ENCODE measurements at places on chromosomes 12 and 14.

- no peak for DNase-seq
Observed at GRCh38 chr12:121000530-121000929, 15.8 kb downstream of the C12orf43 start.

- no peak for DNase-seq
Observed at GRCh38 chr14:104520620-104521410, 58.7 kb upstream of the C14orf180 start.

DNA sequence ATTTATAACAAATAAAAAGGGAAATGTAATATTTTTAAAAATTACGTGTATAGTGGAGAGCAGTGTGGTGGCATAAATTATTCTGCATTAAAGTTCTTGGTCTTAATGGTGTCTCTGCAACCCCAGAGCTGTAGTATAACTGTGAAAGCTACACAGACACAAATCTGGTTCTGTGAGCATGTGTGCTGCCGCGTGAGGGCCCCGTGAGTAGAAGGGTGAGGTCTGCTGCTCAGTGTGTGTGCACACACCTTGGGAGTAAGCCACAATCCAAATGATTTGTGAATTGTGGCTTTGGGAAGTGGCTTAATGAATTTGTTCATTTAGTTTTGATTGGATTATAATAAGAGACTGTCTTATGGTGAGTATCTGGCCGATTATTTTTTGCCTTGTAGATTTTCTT is 16.8 kb downstream of the PELI2 start:
- DNase-seq, result no peak

DNA sequence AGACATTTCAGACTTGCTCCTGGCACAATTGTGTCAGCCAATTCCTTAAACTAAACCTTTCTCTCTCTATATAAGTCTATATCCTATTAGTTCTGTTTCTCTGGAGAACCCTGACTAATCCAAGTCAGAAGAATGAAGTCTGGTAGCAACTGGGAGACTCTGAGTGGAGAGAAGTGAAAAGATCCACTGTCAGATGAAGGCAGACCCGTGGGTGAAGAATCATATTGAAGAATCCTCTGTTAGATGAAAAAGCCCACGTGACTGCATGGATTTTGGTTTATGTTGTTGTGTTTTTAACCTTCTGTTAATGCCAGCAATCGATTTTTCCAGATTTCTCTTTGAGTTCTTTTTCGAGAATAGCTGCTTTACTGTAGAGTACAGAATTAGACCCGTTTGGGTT is 29.5 kb upstream of the APOLD1 start:
- no peak for DNase-seq

- no peak for DNase-seq
Observed at GRCh38 chr14:72275242-72275641, 343.0 kb downstream of the RGS6 start.

DNA sequence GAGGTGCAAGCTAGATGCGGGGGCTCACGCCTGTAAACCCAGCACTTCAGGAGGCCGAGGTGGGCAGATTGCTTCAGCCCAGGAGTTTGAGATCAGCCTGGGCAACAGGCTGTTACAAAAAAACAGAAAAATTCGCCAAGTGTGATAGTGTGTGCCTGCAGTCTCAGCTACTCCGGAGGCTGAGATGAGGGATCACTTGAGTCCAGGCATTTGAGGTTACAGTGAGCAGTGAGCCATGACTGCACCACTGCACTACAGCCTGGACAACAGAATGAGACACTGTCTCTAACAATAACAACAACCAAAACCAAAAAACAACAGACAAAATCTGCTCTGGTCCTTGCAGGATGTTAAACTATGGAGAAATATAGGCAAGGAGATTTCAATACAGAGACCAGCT is 13.9 kb downstream of the BTBD7 start:
- DNase-seq, result no peak

- peak; percentile 80 for DNase-seq
Observed at GRCh38 chr12:50166799-50167048, 445 bp downstream of the CERS5 start.

DNA sequence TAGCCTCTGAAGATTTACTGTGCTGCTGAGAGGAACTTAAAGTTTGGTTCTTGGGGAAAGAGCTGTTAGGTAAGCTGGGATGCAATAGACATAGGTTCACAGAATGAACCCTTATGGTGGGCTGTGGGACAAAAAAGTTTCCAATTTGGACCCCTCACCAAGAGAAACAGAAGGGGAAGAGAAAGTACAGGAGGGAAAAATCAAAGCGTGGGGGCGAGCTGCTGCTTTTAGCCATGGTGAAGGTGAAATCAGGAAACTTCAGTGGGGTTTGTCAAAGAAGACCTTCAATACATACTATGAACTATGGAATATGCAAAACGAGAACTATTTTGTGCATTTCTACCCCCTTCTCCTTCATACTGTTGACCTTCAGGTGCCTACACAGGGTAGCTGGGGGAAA is 10.6 kb upstream of the NINJ2 start:
- no peak for DNase-seq

- DNase-seq, result no peak
Observed at GRCh38 chr12:7295529-7295928, 8.3 kb upstream of the ACSM4 start.

GRCh38 chr14:36579001-36579555 is 3.3 kb downstream of the NKX2-8 start:
- DNase-seq, result no peak

DNA sequence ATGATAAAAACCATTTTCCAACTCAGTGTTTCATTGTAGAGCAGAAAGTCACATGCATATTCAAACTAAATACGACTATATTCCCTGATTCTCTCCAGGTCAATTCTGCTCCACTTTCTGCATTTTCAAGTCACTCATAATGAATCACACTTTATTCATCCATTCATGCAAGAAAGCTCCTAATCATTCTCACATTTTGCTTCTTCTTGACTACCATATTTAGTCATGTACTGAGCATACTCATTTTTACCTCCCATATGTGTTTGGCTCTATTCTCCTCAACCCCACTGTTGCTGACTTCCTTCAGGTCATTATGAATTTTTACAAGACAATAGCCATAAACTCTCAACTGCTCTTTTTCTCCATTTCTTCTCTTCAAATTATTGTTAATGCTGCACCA is 43.4 kb upstream of the PIK3C2G start:
- DNase-seq, result no peak

DNA sequence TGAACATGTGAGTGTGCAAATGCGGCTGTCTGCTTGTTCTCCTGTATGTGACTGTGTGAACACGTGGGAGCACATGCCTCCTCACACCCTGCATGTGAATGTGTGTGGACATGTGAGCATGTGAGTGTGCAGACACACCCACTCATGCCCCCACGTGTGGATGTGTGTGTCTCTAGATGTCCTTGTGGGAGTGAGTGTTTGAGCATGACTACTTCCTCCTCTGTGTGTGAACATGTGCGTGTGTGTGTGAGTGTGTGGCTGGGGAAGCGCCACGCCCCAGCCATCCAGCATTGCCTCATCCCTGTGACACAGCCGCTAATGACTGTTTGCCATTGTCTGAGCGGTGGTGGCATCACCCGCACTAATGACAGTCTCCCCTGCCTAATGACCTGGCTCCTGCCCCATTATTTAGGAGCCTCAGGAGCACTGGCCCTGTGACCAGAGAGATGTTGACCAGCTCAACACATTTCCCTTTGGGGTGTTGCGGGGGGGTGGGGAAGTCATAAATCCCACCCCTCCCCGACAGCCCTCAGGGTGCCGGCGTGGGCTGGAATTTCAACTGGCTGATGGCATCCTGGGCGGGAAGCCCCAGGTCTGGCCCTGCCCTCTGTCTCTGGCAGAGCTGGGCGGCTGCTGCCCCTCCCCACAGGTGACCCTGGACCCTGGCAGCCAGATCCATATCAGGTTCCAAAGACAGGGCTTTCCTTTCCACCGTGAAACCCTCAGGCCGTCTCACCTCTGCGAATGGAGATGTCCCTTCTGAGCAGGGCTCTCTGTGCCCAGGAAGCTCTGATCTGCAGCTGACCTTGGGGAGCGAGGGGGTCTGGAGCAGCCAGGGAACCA is 11.5 kb upstream of the KRT80 start:
- DNase-seq, result peak; percentile 35

GRCh38 chr14:65370801-65371248 is 41.7 kb upstream of the FUT8 start:
- peak; percentile 30 for DNase-seq

- DNase-seq, result no peak
Observed at GRCh38 chr12:75908961-75909605, 122.5 kb downstream of the PHLDA1 start.

DNA sequence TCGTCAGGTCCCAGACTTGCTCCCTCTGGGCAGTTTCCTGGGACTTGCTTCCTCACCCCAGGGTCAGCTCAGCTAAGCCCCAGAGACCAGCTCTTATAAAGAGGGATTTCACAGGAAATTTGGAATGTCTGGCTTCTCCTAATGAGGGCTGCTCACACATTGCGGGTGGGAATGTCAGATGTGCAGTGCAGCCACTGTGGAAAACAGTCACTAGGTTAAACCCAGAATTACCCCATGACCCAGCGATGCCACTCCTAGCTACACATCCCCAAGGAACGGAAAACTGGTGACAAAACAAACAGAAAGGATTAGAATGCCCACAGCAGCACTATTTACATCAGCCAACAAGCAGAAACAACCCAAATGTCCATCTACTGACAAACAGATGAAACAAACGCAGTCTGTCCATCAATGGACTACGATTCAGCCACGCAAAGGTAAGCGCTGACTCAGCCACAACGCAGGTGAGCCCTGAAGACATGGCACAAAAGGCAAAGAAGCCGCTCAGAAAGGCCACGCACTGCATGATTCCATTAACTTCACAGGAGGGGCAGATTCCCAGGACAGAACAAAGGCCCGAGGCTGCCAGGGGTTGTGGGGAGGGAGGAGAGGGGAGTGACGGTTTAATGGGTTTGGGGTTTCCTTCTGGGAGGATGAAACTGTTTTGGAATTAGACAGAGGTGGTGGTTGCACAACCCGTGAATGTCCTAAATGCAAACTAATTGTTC is 63.0 kb downstream of the NCOR2 start:
- no peak for DNase-seq

GRCh38 chr12:64826234-64826633 is 1.8 kb downstream of the TBC1D30 start:
- peak; percentile 76 for DNase-seq

GRCh38 chr12:98053202-98053601 is 462.2 kb upstream of the TMPO start:
- DNase-seq, result no peak

DNA sequence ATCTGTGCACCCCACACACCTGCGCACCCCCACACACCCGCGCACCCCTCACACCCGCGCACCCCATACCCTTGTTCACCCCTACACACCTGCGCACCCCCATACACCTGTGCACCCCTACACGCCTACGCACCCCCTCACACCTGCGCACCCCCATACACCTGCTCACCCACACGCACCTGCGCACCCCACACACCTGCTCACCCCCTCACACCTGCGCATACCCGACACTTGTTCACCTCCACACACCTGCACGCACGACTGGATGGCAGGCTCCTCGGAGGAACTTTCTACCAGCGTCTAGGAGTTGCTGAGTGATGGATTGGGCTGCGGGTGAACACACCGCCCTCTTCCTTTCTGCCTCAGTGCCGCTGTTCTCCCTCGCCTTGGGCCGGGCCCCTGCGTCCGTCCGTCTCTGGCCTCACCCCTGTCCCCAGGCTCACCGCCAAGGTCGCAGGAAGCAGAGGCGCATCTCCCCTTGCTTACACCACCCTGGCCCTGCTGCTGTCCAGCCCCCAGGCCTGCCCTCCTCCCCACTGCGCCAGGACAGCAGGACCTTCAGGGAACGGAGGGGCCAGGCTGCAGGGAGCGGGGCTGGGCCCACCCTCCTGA is 20.7 kb upstream of the TMEM106C start:
- no peak for DNase-seq

- no peak for DNase-seq
Observed at GRCh38 chr14:96586056-96586455, 83.9 kb downstream of the PAPOLA start.

DNA sequence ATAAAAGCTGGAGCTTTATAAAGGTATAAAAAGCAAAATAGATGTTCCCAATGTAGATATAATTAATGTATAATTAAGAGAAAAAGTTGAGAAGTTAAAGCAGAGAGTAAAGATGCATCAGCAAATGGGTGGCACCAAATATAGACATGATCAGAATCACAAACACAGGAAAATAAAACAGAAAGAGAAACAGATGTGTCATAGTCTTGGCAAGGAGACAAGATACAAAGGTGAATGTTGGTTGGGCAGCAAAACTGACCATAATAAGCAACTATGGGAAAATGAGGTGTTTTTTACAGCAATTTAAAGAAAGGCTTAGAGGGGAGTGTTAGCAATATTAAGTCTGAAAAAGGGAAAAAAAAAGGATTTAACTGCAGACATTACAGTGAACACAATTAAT is 135.4 kb upstream of the CLEC14A start:
- DNase-seq, result no peak

DNA sequence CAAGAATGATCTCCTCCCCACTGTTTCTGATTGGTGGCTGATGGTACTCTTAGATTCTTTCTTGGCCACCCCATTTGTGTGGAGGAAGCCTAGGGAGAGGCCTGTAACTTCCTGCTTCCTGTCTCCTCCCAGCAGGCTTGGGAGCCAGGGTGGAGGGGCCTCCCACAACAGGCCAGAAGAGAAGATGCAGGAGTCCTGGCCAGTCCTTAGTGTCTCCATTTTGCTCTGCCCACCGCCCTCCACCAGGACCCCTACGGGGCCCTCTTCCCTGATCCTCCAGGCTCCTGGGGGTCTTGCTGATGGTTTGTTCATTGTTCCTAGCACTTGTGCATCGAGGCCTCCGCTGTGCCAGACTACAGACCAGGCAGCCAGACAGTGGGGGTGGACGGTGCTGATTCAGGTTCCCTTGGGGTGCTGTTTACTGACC is 6.8 kb downstream of the TSPAN9 start:
- DNase-seq, result no peak

GRCh38 chr12:49161092-49161795 is 27.6 kb downstream of the TUBA1A start:
- no peak for DNase-seq

GRCh38 chr12:24078318-24078765 is 128.9 kb upstream of the SOX5 start:
- no peak for DNase-seq

DNA sequence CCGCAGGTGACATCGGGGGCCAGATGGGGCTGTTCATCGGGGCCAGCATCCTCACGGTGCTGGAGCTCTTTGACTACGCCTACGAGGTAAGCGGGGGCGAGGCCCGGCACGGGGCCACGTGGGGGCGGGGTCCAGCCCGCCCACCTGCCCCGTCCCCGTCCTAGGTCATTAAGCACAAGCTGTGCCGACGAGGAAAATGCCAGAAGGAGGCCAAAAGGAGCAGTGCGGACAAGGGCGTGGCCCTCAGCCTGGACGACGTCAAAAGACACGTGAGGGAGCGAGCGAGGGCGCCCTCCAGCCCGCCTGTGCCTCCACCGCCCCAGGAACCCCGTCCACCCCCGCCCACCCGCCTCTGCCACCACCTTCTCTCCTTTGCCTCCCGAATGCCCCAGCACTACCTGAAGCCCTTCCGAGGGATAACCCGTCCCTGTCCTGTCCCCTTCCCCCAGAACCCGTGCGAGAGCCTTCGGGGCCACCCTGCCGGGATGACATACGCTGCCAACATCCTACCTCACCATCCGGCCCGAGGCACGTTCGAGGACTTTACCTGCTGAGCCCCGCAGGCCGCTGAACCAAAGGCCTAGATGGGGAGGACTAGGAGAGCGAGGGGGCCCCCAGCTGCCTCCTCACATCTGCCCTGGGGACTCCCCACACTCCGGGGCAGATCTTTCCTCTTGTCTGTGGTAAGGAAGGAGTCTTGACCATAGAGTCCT is 3.9 kb upstream of the SMARCD1 start:
- DNase-seq, result no peak
